ENCODE measurements at places on chromosomes 4 and X.

GRCh38 chr4:87785731-87786509, 13.4 kb upstream of the IBSP start:
- DNase-seq: no peak

- DNase-seq: no peak
Observed at GRCh38 chr4:24937176-24937916, 24.5 kb upstream of the CCDC149 start.

GRCh38 chrX:56798339-56798711, 69.3 kb downstream of the NBDY start:
- DNase-seq: no peak

GRCh38 chr4:2103843-2104547, 44.9 kb downstream of the NAT8L start:
- DNase-seq: no peak

GRCh38 chr4:154344686-154345085, 146.9 kb downstream of the DCHS2 start:
- DNase-seq: no peak

GRCh38 chr4:154569028-154569427, 6.2 kb downstream of the FGB start:
- no peak for DNase-seq

DNA sequence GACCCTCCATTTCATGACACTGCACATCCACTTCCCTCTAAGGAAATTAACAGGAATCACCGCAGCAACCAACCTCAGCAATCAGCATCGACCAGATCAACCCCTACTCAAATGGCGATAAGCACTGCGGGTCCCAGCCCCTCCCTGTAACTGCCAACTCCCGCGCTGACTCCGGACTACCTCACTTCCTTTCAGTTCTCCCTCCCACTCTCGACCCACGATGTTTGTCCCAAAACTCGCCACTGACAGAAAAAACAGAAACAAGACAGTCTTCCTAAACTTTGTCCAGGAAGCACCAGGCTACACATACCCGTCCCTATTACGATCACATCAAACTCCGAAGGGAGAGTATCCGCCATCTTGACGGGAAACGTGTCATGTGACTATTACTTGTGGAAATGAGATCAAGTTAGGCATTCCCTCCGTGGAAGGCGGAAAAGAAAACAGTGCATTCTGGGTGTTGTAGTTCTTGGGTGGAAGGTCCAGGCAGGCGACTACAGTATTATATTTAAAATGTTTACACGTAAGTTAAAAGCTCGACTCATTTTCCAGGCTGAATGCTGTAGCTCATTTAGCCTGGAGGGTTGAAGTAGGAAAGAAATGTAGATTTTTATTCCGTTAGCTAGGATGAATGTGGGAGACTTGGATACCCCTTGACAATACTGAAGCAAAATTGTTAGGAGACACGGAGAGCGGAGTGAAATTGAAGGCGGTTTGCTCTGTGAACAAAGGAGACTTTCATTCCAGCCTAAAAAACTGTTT, at the start of gene CHM:
Gene CHM, minus strand, starts transcription at position 385 of the 762 bp plus-strand sequence. Its CDS starts 26 bp downstream, at position 359.
- peak; percentile 68 for DNase-seq

DNA sequence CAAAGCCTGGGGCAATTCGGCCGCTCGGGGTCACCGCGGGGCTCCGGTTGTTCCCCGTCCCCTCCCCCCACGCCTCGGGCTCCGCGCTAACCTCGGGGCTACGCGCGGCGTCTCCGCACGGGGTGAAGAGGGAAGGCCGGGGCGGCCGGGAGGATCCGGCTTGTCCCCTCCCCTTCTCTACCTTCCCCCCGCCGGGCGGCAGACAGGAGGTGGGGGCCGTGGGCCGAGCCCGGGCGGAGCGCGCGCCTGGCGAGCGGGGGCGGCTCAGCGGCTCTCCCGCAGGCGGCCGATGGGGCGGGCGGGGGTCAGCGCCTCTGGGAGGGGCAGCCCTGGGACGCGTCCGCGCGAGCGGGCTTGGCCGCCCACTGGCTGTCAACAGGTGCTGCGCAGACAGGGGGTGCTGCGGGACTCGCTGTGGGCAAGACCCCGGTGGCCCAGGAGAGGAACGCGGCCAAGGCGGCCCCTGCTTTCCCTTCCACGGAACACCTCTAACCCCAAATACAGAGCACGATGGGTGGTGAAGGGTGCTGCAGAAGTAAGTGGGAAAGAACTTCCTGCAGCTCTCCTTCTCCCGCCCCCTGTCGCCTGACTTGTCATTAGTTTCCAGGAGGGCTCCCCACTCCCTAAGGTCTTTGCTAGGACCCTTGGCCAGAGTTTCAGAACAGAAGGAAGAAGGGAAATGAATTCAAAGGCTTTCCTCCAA, at the start of gene PDGFC:
Gene PDGFC, minus strand, starts transcription at position 124 of the 703 bp plus-strand sequence. CDS start 896 bp downstream, outside the sequence.
- DNase-seq: no peak

GRCh38 chr4:184513802-184514120, 39.4 kb upstream of the IRF2 start:
- DNase-seq: no peak

DNA sequence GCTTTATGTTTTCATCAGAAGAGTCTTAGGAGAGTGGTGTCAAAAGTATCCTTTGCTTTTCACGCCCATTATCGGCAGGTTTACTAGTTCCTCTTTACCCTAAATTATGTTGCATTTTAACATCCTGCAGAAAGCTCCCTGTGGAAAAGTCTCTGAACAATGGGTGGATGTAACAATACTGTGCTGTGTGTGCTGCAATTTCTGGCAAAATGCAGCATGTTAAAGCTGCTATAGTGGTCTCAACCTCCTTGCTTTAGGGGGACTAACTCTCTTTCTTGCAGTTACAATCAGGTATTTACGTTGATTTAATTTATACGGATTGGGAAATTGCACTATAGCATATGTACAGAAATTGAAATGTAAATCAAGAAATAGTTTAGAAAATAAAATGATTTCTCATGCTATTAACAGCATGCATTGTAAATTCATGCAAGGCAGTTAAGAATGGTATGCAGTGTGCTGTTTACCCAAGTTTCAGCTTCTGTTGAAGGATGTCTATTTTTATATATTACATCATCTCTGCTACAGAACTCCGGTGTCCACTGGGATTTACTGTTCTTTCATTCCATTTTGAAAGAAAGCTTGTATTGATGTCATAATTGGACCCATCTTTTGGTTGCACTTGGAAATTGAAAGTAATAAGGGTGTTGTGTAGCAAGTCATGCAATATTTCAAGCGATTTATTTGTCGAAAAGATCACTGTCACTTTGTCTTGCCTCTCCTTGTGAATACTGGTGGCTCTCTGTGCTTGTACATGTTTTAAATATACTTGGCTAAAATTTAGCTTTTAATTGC, 145.7 kb downstream of the RAPGEF2 start:
- DNase-seq: no peak
